Central memory CD8-positive, alpha-beta T cell (primary cell): ENCODE measurements at places on chromosomes 7 and 10.

- no peak for DNase-seq
Measured at GRCh38 chr10:72097448-72098300, 9.3 kb upstream of the SPOCK2 start.

DNA sequence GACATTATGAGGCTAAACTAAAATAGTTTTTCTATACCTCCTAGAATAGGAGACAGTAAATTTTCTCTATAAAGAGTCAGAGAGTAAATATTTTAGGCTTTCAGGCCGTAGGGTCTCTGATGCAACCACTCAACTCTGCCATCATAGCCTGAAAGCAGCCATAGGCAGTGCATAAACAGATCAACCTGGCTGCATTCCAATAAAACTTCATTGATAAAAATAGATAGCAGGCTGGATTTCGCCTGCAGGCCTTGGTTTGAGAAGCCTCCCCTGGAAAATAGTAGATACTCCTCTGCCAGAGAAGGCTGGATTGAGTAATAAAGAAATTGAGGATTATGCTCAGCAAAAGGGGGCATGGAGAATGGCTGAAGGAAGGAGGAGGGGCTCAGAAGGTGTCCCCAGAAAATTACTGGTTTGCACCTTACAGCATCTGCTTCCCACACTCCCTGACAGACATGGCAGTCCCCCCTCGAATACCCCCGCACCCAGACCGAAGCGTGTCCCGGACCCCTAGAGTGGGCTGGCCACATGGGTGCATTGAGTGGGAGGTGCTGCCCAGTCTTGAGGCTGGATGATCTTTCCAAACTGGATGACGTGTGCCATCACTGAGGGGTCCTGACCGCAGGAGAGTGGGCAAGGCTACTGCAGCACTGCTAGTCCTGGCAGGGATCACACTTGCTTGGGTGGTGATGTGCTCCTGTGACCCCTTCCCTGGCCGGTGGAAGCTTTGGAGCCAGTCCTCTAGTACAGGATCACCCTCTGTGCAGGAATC, 126.6 kb downstream of the PTPN20 start:
- no peak for DNase-seq

DNA sequence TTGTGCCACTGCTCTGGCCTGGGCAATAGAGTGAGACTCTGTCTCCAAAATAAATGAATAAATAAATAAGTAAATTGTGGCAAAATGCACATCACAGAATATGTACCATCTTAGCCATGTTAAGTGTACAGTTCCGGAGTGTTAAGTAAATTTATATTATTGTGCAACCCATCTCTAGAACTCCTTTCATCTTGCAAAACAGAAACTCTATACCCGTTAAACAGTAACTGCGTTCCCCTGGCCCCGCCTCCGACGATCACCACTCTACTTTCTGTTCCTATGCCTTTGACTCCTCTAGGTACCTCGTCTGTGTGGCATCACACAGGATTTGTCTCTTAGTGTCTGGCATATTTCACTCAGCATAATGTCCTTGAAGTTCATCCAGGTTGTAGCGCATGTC, 356.4 kb upstream of the FOXK1 start:
- no peak for DNase-seq

DNA sequence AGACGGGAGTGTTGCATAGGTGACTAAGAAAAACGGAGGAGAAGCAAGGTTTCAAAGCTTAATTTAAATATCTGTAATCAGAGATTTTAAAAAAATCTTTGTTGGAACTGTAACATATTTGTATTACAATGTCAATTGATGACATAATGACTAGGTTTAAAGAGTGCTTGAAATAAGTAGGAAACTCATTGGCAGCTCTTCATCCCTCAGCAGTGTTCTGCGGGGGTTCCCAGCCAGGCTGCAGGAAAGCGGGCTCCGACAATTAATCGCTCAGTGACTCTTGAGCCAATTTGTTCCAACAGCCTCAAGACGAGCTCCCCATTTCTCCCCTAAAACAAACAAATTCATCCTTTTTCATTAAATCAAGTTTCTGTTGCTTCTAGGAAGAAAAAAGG, 22.6 kb downstream of the CPXM2 start:
- DNase-seq = no peak
